ENCODE measurements at places on chromosomes 4 and X.

GRCh38 chrX:70268034-70268433 is at the start of gene ARR3:
Gene ARR3 (plus strand): TSS chrX:70268334. CDS start chrX:70269386, 1,052 bp downstream.
- H3K27me3 ChIP-seq, result no peaks in the 10 kb centered on the region
- H3K27ac ChIP-seq, result no peak within 1 kb of the TSS
- H3K4me3 ChIP-seq, result no peak within 1 kb of the TSS
- H3K4me1 ChIP-seq, result no peaks in the 10 kb centered on the region

DNA sequence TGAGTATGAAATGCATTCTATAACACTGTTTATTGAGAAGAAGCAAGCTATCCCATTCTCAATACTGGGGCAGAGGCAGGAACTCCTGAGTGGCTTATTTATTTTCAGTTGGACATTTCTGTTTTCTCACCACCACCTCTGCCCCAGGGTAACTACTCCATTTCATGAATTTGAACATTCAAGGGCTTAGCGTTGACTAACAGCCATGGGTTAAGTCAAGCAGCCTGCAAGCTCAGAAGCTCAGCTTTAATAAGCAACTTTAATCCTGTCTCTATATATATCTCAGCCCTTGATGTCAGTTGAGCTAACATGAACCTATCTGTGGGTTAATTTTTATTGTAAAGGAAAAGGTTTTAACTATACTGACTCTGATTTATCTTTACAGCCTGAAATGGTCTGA is 93.8 kb downstream of the MBNL3 start:
- no peaks in the 10 kb centered on the region for H3K36me3 ChIP-seq
- no peak for DNase-seq
- H3K4me3 ChIP-seq, result no peak overlapping the region
- H3K27ac ChIP-seq, result no peak overlapping the region
- no peaks in the 10 kb centered on the region for H3K27me3 ChIP-seq

DNA sequence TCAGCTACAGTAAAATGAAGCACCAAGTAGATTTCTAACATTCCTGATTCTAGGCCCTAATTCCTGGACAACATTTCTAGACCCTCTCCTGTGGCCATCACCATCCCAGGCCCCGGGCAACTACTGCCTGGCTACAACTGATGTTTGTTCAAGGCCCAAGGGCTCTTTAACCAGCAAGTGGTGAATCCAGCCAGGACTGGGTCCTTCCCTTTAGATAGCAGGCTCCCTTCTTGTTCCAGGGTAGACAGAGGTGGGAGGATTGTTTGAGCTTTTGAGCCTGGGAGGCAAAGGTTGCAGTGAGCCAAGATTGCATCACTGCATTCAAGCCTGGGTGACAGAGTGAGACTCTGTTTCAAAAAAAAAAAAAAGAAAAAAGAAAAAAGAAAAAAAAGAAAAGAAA is 12.7 kb upstream of the AADAT start:
- no peak overlapping the region for H3K4me3 ChIP-seq
- no peak overlapping the region for H3K27ac ChIP-seq
- H3K36me3 ChIP-seq, result no peaks in the 10 kb centered on the region
- peaks cover 11% of the 10 kb centered on the region for H3K27me3 ChIP-seq
- H3K4me1 ChIP-seq, result no peaks in the 10 kb centered on the region

GRCh38 chrX:13776387-13776786 is 40.5 kb downstream of the GPM6B start:
- H3K27me3 ChIP-seq, result no peaks in the 10 kb centered on the region
- peaks cover 8% of the 10 kb centered on the region for H3K4me1 ChIP-seq
- peaks cover 14% of the 10 kb centered on the region for H3K36me3 ChIP-seq
- H3K27ac ChIP-seq, result no peak overlapping the region

GRCh38 chr4:37976991-37977470 is 16.8 kb downstream of the PTTG2 start:
- peak overlapping the region; percentile 74 for H3K4me3 ChIP-seq
- DNase-seq, result no peak
- no peaks in the 10 kb centered on the region for H3K27me3 ChIP-seq
- peaks cover 32% of the 10 kb centered on the region for H3K4me1 ChIP-seq
- peak overlapping the region; percentile 68 for H3K27ac ChIP-seq
- H3K36me3 ChIP-seq, result no peaks in the 10 kb centered on the region

Data from chondrocyte (in vitro differentiated cells).